ENCODE measurements at places on chromosomes 4 and X.

DNA sequence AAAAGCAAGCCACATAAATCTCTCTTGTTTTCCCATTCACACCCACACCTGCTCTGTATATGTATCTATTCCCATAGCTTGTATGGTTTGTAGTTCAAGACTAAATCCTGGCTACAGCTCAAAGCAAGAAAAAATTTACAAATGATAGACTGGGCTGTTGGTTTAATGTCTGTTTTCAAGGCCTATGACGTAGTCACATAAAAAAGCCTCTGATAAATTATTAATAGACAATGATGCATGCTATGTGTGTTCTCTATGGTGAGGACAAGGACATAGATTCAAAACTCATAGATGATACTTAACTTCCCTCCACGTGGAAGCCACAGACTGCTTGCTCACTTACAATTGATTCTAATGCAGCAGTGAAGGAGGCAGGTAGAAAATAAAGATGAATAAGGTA lies 194.0 kb downstream of the LDB2 start:
- DNase-seq, result no peak

DNA sequence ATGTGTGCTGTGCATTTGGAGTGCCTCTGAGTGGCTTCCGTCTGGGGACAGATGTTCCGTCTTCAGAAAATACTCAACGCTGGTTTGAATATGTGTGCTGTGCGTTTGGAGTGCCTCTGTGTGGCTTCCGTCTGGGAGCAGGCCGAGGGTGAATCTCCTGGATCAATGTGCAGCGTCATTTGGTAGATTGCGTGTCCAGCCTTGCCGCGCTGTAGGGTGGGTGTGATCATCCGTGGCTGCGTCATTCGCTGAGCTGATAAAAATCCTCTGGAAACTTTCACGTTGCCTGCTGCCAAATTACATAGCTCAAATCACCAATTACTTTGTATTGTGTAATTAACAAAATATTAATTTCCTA lies 12.1 kb downstream of the UVSSA start:
- no peak for DNase-seq

DNA sequence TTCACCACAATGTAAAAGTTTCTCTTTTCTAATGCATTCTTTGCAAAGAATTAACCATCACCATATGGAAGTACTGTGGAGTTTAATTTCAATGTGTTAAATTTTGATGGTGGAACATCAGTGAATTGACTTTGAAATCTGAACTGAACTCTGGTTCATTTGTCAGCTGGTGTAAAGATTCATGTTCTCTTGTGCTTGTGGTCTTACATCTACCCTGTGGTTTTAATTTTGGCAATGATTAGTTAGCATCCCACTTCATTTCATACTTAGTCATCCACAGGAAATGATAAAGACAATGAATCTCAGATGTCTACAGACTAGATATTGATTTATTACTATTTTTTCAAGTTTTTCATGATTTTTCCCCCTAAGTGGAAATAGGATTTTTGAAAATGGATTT lies 77.8 kb downstream of the GRID2 start:
- no peak for DNase-seq

GRCh38 chr4:144104509-144105130 lies 35.9 kb downstream of the GYPA start:
- DNase-seq, result no peak

- DNase-seq, result peak; percentile 40
Measured at GRCh38 chr4:71290074-71290473, 48.7 kb upstream of the SLC4A4 start.

DNA sequence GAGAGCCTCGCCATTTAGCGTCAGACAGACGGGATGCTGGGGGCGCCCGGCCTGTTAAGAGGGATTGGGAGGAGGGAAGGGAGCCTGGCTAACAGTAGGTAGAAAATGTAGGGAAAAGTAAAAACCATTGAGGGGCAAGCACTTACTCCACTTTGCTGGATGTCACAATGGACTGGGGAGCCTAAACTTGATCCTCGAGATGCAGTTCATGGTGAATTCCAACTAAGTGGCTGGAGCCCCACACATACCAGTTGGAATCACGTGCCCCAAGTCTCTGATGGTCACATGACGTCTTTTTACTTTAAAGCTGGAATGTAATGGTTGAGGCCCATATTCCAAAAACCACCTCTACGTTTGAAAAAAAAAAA lies 1.5 kb downstream of the PLS3 start:
- DNase-seq, result peak; percentile 36

- DNase-seq, result no peak
Measured at GRCh38 chrX:97639526-97639925, 755.8 kb downstream of the RPA4 start.

GRCh38 chr4:154073107-154073822 lies 284.4 kb upstream of the SFRP2 start:
- no peak for DNase-seq

DNA sequence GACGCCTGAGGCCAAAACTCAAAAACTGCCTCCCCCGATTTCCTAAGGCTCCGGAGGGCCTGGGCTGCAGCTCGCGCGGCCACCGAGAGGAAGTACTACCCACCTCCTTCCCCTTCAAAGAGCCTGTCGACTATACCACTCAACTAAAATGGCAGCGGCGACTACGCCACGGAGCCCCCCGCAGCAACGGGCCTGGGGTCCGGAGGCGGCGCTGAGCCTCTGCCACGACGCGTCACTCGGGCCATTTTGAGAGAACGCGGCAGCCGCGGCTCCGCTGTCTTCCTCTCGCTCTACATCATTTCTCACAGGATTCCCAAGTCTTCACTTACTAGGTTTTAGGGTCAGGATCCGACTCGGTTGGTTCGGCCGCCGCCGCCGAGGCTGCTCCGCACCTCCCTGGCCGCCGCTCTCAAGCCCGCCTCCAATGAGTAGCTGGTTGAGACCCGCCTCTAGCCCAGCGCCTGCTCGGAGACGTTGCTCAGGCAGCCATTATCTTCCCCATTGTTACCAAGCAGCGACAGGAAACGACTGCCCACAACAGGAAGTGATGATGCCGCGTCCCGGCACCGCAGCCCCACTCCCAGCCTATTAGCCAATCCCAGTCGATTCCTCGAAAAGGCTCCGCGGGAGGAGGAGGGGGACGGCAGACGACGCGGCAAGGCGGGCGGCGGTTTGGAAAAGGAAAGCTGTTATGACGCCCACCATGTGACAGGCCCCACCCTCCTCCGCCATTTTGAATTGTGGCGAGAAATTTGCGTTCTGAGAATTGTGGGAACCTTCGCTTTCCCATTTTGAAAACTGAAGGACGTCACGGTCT lies at the start of gene RLIM:
TSS of gene RLIM (minus strand) at position 532 of the 817 bp plus-strand sequence. CDS start 18,647 bp downstream, outside the sequence.
- DNase-seq, result peak; percentile 88

- DNase-seq, result no peak
Measured at GRCh38 chrX:20952180-20952579, 422.0 kb upstream of the CNKSR2 start.

DNA sequence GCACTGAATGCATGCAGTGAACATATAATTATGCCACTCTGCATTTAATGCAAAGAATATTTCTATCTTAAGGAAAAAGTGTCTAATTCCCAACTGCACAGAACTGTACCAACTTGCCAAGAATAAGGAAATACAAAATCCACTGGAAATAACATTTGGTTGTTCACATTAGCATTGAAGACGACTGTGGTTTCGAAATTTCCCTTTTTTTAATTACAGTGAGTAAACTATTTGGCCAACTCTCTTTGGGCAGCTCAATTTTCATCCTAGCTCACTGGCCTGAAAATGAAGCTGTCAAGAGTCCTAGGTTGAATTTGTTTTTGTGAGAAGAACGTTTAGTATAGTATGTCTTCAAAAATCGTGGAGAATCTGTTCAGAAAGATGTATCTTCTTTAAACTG lies 81.6 kb upstream of the MID1 start:
- no peak for DNase-seq

DNA sequence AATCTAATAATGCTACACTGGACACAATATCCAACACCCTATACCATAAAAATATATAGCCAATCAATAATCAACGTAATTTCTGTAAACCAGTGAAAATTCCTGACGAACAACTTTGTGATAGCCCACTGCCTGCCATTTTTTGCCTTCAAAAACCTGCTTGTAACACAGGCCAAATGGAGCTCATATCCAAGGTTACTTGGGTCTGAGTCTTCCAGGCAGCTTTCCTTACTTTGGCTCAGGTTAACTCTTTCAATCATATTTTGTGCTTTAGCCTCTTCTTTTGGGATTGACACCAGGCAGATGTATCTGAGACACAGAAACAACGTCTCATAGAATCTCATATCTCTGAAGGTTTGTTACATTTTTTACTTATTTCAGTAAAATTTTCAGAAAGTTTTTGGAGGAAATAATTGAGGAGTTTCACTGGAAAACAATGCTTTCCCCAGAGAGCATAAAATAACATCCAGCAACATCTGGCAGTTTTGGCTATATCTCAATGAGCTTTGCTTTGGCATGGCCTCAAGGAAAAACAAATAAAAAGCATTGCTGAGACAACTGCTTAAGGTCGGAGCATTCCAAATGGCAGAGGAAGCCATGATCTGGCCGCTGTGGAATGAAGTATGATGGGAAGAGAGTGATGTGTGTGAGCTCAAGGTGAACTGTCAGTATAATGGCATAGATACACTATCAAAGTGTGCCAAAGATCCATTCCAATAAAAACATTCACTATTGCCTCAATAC lies 162.9 kb upstream of the SPIN4 start:
- peak; percentile 16 for DNase-seq

DNA sequence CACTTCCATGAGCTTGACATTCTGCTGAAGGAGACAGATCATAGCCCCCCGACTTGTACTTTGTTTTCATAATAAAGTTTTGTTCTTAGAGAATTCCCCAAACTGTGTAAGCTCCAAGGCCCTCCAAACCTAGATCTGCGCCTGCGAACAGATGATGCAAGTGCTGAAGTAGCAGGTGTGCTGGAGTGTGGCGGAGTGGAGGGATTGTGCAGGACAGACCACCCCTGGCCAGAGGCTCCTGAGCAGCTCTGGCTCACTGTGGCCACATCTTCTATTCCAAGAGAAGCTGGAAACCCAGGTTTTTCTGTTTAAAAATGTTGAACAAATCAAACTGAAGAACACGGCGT lies 46.4 kb downstream of the TBC1D14 start:
- DNase-seq, result no peak

GRCh38 chr4:17065821-17066220 lies 167.4 kb upstream of the LDB2 start:
- DNase-seq, result no peak

DNA sequence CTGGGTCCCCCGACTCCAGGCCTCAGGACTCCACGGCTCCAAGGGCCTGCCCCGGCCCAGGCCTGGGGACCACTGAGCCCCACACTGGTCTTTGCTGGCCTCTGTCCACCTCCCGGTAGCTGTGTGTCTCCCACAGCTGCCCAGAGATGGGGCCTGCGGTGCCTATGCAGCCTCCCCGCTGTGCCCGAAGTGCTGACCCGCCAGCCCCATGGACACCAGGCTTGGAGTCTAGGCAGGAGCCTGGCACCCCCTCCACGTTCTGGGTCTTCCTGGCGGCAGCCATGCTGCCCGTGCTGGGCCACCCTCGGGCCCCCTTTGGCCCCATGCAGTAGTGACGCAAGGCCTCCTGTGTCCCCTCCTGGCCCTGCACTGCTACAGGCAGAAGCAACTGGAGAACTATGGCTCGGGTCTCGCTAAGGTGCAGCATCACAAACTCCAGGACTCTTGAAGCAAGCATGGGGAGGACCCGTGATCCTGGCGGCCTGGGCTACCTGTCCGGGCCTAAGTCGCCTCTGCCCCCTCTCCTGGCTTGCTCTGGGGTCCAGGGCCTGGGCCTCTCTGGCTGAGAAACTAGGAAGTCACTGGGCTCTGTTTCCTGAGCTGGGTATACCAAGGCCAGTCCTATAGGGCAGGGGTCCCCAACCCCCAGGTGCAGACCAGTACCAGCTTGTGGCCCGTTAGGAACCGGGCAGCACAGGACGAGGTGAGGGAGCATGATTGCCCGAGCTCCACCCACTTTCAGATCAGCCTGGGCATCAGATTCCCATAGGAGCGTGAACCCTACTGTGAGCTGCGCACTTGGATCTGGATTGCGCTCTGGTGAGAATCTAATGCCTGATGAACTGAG lies 917 bp downstream of the MYL5 start:
- no peak for DNase-seq

DNA sequence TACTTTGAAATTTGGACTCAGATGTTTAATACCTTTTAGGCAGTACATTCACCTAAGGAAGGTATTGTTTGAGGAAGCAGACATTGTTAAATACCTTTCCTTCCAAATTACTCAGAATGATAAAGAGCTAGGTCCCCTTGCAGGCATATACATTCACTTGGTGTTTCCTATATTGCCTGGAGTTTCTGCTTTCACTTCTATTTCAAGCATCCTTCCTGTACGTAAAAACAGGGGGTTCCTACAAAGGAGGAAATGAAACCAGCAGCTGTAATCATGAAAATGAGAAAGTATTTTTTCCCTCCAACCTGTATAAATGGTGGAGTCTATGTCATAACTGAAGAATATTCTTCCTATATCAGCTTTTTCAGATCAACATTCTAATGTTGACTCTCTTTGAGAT lies 90.4 kb upstream of the RASGEF1B start:
- DNase-seq, result no peak

GRCh38 chr4:145808021-145808650 lies 128.2 kb downstream of the C4orf51 start:
- peak; percentile 68 for DNase-seq

DNA sequence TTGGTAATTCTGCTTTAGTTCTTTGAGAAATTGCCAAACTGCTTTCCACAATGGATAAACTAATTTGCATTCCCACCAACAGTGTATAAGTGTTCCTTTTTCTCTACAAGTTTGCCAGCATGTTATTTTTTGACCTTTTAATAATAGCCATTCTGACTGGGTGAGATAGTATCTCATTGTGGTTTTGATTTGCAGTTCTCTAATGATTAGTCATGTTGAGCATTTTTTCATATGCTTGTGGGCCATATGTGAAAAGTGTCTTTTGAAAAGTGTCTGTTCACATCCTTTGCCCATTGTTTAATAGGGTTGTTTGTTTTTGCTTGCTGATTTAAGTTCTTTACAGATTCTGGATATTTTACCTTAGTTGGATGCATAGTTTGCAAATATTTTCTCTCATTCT lies 25.9 kb downstream of the ENPEP start:
- no peak for DNase-seq

DNA sequence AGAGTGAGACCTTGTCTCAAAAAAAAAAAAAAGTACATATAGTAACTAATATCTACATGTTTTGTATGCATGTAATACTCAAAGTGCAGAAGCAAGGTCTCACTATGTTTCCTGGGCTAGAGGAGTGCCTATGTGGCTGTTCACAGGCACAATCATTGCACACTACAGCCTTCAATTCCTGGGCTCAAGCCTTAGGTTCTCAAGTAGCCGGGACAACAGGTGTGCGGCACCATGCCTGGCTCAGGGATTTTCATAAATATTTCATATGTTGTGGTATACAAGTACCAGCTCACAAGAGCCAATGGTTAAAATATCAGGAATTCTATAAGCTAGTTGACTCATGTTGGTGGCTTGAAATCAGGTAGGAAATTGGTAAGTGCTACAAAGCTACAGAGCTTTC lies 94.8 kb downstream of the LARP7 start:
- no peak for DNase-seq

GRCh38 chr4:80340036-80340435 lies 4.5 kb downstream of the CFAP299 start:
- no peak for DNase-seq

GRCh38 chrX:119502727-119503483 lies 34.7 kb downstream of the SLC25A5 start:
- peak; percentile 31 for DNase-seq

All from hepatic stellate cell (primary cell).